NCI-H69 (cell line): ENCODE measurements at places on chromosomes 16 and 17.

GRCh38 chr16:23597003-23597756 lies 1.1 kb upstream of the NDUFAB1 start:
- DNase-seq, result peak; percentile 74

DNA sequence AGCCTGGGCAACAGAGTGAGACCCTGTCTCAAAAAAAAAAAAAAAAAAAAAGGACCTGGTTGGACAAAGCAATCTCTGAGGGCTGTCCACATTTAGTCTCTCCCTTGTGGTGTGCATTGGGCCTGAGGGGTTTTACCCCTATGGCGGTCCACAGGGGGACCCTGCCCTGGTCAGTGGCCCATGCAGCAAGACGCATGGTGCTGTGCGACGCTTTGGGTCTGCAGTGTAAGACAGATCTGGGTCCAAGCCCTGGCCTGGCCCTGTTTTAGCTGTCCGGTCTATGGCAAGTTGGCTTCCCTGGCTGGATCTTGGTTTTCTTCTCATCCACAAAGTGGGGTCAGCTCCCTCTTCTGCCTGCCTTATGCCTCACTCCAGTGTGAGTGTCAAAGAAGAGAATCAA lies 123.2 kb upstream of the NLRP1 start:
- DNase-seq, result no peak

- DNase-seq, result no peak
Observed at GRCh38 chr16:64882078-64882784, 239.6 kb downstream of the CDH11 start.

- no peak for DNase-seq
Observed at GRCh38 chr16:65342231-65342866, 220.5 kb upstream of the CDH11 start.

GRCh38 chr17:76995387-76996105 lies 127.3 kb downstream of the MGAT5B start:
- peak; percentile 96 for DNase-seq
